GM12892 (cell line): ENCODE measurements at places on chromosomes 7 and 10.

DNA sequence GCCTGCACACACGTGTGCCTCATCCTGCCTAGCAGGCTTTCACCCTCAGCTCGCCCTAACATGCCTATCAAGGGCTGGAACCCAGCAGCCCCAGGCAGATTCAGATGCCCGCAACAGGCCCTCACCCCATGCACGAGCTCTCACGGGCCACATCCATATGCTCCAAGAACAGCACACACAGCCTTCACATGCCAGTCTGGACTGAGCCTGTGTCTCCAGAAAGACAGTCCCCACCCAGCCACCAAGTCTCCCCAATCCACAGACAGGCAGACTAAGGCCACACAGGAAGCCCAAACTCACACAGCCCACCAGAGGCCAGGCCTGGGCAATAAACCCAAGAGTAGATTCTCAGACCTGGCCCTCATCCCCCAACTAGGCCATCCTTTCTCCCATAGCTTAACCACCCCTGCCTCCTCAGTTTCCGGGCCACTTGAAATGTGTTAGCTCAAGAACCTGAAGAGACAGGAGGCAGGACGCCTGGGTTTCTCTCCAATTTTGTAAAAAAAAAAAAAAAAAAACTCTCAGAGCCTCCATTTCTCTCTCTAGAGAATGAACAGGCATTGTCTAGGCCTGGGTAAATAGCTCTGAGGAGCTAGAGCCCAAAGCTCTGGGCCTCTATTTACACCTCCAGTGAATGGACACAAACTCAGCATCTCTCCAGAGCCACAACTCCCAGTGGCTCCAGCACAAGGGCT is 6.8 kb downstream of the LDB1 start:
- no peak for DNase-seq

DNA sequence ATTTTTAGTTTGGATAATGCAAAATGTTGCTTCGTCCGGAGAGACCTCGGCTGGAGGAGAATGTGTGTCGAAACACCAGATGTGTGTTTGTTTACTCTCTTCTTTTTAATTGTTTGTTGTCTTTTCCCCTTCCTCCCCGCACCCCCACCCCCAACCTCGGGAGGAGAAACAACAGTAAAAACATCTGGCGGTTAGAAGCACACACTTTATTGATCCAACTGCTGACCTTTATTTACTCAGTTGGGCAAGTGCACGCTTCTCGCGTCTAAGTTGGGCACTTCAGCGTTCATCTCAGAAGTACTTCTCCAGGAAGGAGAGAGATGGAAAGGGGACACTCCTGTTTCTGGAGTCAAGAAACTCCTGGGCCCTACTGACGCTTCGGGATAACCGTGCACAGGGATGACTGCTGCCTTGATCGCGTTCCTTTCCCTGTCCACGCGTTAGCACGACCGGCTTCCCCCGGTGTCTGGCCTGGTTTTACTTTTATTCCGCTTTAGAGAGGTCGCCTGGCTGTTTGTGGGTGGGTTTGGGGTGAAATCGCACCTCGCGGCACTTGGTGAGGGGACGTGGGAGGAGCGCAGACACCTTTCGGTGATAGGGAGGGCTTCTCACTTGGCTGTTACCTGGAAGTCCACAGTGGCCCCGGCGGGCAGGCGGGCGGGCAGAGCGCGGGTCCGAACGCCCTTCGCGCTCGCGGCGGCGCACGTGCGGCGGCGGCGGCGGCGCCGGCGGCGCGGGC is 168.3 kb upstream of the PPP1R3A start:
- no peak for DNase-seq

DNA sequence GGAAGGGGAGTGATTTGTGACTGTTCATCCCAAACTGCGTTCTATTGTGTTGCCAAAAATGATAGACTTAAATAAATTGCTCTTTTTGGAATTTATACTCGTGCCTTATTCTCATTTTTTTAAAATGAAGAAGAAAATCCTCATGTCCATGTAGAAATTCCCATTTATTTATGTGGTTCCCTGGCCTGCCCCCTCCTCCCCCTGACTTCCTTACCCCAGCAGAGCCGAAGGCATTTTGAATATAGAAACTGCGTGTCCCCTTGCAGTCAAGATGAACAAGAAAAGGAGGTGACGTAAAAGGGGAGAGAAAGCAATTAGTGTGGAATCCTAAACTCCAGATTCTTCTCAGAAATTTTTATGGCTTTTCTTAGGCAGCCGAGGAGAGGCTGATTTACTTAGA is 126.1 kb downstream of the FAM204A start:
- DNase-seq = no peak

DNA sequence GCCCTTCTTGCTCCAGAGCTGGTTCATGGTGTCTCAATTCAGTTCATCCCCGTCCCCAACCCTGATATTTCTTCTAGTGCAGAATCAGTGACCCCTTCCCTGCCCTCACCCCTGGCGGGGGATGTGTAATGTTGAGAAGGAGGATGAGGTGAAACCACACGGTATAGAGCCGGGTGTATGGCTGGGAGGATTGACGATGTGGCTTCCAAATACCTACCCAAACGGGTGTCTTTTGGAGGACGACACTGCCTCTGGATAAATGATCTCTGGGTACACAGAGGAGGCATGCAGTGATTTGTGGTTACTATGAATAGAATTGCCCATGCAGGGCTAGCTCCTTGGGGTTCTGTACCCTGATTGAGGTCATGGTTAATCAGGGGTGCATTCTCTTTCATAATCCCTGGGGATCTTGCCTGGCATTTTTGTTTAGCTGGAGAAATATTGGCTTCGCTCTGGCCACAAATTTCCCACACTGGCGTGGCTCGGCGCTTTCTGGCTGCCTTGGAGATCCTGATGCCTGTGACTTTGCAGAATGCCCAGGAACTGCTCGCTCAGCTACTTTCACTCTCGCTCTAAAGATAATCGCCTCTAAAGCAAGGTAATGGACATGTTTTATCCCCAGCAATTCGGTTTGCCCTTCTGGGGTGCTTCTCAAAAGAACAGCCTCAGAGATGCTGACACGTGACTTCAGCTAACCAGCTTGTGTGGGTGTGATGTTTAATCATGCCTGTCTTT is 89.2 kb downstream of the RBM20 start:
- no peak for DNase-seq

- no peak for DNase-seq
Measured at GRCh38 chr10:44567471-44567870, 182.6 kb upstream of the CXCL12 start.
